NCI-H524 (cell line): ENCODE measurements at places on chromosomes 7 and 10.

GRCh38 chr7:6172224-6172909 is 100.1 kb downstream of the CYTH3 start:
- DNase-seq, result no peak

DNA sequence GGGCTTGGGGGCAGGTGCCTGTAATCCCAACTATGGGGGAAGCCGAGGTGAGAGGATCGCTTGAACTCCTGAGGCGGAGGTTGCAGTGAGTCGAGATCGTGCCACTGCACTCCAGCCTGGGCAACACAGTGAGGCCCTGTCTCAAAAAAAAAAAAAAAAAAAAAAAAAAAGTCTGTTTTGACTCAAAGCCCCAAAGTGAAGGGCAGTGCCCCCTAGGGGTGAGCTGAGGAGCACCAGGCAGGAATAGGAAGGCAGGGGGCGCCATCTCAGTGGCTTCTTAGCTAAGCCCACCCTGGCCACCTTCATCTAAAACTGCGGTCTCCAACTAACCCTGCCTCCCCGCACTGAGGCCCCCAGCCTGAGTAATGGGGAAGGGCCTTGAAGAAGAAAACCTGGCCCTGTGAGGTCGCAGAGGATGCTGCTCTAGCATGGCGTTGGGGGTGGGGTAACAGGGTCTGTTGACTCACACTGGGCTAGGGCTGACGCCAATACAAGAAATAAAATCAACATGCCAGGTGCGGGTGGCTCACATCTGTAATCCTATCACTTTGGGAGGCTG is 9.8 kb downstream of the PODXL start:
- DNase-seq, result peak; percentile 39

GRCh38 chr7:153835712-153836265 is 216.4 kb upstream of the DPP6 start:
- no peak for DNase-seq

GRCh38 chr10:77989081-77989724 is 40.1 kb downstream of the POLR3A start:
- DNase-seq, result peak; percentile 13

GRCh38 chr7:90111-91063 is 102.0 kb upstream of the FAM20C start:
- DNase-seq, result no peak

DNA sequence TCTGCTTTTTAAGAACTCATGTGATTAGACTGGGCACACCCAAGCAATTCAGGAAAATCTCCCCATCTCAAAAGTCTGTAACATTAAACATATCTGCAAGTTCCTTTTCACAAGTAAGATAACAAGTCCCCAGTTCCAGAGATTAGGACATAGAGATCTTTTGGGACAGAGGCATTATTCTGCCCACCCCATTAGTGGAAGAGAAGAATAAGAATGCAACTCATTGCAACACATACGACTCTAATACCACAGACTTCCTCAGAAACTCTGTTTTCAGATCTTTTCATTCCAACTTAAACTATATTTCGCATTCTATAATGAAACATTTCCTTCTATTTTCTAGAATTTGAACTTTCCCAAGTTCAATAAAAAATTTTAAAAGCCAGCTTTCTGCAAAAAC is 137.7 kb downstream of the SEMA3C start:
- DNase-seq, result no peak

- DNase-seq, result no peak
Measured at GRCh38 chr7:43636093-43636492, 53.2 kb downstream of the STK17A start.

DNA sequence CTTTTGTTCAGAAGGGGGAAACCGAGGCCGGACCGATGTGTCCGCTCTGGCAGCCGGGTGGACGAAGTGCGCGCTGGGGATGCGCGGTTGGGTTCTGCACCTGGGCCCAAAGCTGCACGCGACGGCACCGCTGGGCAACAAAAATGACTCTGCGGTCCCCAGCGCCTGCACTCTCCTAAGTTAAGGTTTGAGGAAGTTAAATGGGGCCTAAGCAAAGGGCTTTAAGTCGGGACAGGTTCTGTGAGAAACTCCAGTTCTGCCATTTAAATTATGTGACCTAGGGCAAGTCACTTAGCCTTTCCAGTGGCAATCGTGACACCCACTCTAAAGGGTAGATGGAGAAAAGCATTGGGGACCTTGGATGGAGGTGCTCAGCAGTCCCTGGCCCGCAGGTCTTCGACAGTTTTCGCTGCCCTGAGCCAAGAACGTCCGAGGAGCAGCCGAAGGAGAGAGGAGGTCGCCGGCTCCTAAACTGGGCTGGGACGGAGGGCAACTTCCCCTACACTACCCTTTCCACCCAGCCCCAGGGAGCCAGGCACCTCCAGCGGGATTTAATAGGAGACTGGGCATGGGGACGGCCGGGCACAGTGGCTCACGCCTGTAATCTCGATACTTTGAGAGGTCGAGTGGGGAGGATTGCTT is 534 bp upstream of the ACBD5 start:
- peak; percentile 14 for DNase-seq

- DNase-seq, result no peak
Measured at GRCh38 chr7:155878250-155878649, 66.0 kb upstream of the SHH start.
